ENCODE measurements at places on chromosomes 16 and 17.

GRCh38 chr16:73878611-73879010 lies 418.0 kb upstream of the PSMD7 start:
- peak; percentile 48 for DNase-seq

DNA sequence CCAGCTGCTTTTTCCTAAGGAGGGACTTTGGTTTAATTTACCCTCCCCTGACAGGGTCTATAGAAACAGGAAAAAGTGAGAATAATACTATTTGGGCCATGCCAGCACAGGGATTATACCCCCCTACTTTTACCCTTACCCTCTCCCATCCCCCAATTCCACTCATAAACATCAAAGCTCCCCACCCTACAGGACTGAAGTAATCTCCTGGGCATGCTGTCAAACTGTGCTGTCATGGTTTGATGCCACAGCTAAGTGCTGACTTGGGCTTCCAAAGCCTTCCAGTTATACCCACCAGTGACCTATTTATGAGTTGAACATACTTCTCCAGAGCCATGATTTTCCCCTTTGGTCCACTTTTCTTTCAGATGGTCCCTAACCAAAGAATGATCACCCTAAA lies 12.8 kb downstream of the PHF12 start:
- DNase-seq, result no peak

DNA sequence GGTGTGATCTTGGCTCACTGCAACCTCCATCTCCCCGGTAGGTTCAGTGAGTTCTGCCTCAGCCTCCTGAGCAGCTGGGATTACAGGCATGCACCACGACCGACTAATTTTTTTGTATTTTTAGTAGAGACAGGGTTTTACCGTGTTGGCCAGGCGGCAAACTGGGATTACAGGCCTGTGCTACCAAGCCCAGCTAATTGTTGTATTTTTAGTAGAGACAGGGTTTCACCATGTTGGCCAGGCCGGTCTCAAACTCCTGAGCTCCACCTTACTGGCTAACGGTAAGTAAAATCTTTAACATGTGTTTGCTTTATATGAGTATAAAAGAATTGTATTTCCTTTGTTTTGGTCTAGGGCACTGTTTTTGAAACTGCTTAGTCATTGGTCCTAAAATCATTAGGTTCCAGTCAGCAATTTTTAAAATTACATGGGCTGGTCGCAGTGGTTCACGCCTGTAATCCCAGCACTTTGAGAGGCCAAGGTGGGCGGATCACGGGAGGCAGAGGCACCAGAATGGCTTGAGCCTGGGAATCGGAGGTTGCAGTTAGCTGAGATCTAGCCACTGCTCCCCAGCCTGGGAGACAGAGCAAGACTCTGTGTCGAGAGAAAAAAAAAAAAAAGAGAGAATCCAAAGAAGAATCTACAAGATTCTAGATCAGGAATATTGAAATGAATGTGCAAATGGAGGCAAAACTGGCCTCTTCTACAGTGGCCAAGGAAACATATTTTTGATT lies 3.6 kb downstream of the FLYWCH1 start:
- no peak for DNase-seq

GRCh38 chr17:8311131-8311790 lies 1.2 kb downstream of the ARHGEF15 start:
- no peak for DNase-seq

DNA sequence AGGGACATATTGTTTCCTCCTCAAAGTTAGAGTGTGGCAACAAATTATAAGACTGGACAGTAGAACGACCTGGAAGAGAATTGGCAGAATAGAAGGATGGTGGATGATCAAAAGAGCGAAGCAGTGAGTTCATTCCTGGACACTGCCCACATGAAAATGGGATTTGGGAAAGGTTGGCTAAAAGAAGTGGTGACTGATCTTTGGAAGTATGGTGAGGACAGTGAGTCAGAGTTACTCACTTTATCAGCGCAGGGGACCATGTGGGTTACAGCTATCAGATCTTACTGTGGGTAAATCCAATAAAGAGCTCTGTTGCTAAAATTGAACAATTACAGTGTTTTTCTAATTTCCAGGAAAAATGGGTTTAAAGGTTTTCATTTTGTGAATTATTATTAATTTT lies 2.7 kb upstream of the TANC2 start:
- DNase-seq, result peak; percentile 74

DNA sequence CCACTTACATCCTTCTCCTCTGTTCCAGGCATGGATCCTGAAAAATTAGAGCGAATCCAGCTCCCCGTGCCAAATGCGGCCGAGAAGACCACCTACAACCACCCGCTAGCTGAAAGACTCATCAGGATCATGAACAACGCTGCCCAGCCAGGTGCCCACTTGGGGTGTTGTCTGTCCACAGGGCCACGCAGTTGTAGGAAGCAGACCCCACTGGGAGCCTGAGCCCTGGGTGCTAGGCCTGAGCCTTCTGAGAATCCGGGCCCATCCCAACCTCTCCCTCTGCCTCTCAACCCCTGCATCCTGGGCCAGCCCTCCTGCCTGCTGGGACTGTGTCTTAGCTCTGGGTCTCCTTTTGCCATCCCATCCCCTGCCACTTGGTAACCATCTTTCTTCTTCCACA lies 95.4 kb downstream of the CLEC16A start:
- no peak for DNase-seq

DNA sequence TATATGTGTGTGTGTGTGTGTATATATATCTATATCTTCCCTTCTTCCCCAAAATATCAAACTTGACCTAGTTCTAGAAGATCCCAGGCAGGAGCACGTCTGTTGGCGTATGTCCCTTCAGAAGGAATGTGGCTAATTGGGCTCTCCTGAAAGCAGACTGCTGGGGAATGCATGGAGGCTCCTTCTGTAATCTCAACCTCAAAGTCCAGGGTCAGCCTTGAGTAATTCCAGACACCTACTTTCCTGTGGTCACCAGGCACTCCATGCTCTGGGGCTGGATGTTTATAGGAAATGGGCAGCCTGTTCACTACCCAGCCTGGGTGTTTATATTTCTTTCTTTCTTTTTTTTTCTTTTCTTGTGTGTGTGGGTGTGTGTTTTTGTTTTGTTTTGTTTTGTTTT lies 13.4 kb downstream of the BCO1 start:
- no peak for DNase-seq

- peak; percentile 0 for DNase-seq
Observed at GRCh38 chr16:63983401-63983800, 1138.5 kb downstream of the CDH11 start.

DNA sequence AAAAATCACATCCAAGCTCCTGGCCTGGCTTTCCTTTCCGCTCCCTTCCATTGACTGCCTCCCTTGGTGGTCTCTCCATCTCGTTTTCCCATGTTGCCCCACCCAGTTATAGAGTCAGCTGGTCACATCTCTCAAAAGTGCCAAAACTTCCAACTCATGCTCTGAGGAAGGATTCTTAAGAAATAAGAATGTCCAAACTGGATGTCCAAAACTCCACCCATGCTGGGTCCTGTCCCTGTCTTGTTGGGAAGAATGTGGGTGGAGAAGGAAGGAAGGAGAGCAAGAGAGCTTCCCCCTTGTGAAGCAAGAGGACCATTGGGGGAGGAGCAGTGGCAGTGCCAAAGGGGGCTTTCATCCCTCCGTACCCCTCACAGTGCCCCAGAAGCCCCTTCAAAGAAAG lies 44.6 kb upstream of the MAP3K14 start:
- no peak for DNase-seq

GRCh38 chr17:37360632-37361031 lies 15.2 kb upstream of the C17orf78 start:
- peak; percentile 58 for DNase-seq

DNA sequence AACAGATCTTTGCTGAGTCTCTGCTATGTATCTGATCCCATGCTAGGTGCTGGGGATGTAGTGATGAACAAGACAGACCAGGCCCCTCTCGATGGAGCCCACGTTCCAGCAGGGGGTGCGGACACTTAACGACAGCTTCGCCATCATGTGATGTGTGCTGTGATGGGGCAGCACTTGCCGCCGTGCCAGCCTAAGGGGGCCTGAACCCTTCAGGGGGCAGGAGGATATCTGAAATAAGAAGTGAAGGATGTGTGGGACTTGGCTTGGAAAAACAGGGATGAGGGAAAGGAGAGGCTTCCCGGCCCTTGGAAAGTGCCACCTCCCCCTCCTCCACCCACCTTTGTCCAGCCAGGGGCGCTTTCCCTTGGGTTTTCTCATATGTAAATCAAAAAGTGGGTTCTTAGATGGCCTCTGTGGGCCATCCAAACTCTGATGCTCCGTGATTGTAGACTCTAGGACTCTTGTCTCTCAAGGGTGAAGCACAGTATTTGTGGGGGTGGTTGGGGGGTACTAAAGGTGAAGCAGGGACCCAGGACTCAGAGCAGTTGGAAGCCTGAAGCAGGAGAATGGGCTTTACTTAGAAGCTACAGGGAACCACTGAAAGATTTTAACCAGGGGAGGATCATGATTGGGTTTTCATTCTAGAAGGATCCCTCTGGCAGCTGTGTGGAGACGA lies 4.0 kb upstream of the DLX3 start:
- no peak for DNase-seq

DNA sequence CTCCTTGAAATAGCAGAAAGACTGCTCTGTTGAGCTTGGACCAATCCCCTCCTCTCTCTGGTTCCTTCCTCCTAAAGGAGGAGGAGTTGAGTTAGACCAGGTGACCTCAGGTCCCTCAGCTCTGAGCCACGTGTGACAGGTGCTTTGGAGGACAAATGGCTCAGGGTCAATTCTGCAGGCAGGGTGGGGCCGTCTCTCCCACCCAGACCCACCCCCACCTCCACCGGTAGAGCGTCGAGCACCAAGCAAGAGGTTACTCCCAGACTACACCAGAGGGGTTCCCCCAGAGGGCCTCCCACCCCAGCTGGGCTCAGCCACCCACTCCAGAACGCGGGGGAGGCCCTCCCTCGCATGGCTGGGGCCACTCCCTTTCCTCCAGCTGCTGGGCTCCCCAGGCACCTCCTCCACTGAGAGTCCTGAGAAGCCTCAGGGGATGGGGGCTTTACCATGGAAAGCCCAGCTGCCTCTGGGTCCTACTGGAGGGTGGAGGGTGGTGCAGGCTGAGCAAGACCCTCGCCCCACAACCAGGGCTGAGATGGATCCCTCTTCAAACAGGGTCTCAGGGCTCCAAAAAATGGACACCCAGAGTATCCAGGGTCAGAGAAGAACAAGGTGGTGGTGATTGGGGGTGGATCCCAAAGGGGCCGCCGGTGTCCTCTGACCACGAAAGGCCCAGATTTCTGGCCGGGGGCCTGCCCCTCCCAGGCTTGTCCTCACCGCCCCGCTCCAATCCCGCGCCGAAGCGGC lies 7.6 kb downstream of the MYO1C start:
- DNase-seq, result peak; percentile 39

DNA sequence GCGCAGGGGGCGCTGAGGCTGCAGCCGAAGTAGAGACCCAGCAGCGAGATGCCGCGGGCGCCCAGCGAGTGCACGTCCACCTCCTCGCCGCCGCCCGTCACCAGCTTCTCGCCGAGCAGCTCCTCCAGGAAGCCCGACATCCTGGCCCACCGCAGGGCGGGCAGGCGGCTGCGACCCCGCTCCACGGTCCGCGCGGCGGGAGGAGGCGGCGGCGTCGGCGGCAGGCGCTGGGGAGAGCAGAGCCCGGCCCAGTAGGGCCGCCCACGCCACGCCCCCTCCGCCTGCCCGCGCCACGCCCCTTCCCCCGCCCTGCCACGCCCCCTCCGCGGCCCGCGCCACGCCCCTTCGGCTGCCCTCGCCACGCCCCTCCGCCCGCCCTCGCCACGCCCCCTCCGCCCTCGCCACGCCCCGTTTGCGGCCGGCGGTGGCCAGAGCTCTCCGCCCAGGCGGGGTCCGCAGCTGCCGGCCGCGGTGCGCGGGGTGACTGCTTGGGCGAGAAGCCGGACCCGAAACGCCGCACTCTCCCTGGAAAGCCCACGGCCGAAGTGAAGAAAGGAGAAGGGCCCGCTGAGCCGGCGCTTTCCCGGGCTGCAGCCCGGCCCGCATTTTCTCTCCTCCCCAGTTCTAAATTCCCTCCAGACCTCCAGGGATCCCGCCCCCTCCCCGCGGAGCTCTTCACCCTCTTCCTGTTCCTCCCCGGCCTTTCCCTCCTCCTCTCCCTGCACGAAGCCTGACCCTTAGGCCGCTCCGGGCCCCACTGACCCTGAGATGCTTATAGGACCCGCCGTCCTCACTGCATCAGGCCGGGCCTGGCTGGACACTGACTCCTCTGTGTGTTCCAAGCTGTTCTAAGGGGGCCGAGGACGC lies at the start of gene NXN:
TSS of gene NXN (minus strand) at position 238 of the 867 bp plus-strand sequence.
- DNase-seq, result peak; percentile 85

GRCh38 chr17:40490289-40490853 lies 11.1 kb downstream of the TNS4 start:
- peak; percentile 75 for DNase-seq

DNA sequence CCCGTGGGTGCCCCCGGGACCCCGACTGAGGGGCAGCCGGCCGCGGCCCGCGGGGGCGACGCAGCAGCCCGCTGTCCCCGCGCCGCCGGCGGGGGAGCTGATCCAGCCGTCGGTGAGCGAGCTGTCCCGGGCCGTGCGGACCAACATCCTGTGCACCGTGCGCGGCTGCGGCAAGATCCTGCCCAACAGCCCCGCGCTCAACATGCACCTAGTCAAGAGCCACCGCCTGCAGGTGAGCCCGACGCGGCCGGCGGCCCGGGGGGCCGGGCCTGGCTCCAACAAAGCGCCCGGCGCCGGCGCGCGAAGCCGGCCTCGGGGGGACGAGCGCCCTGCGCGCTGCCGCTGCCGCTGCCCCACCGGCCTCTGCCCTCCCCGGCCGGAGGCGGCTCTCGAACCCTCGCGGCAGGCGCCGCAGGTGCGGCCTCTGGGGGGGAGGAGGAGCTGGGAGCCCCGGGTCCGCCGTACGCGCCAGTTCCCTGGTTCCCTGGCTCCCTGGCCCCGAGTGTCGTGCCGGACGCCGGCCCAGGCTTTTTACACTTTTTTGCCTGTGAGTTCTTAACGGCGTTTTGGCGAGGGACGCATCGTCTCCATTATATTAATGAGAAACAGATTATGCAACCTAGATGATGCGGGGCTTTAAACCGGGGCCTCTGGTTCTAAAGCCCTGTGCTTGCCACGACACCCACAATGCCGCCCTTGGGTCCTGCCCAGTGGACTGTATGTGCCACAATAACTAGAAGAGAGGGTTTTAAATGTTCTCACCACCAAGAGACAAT lies 521 bp downstream of the ATMIN start:
- DNase-seq, result peak; percentile 30

- peak; percentile 58 for DNase-seq
Observed at GRCh38 chr17:21286909-21287702, 2.6 kb downstream of the MAP2K3 start.

GRCh38 chr17:74918906-74919305 lies 4.1 kb downstream of the USH1G start:
- no peak for DNase-seq

All from RWPE1 (cell line).